ENCODE measurements at places on chromosomes 2 and 18.

- DNase-seq, result no peak
Observed at GRCh38 chr2:102143450-102143985, 972 bp downstream of the IL1R1 start.

DNA sequence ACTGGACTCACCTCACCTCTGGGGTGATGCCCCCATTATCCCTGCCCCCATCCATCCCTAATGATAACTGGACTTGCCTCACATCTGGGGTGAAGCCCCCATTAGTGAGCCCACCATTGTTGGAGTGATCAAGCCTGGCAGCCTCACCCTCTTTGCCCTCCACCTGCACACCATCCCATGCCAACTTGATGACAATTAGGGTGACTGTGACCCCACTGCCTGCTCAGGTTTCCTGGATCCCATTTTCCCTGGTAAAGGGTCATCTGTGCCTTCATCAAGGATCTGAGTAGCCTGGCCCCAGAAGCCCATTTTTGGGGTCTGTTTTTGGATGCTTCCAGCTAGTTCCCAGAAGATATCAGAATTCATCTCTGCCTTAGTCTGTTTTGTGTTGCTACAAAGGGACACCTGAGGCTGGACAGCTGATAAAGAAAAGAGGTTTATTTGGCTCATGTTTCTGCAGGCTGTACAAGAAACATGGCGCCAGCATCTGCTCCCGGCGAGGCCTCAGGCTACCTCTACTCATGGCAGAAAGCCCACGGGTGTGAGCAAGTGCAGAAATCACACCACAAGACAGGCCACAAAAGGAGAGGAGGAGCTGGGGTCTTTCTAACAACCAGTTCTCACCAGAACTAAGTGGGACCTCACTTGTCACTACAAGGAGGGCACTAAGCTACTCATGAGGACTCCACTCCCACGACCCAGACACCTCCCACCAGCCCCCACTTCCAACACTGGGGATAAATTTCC, 196.4 kb upstream of the TWIST2 start:
- no peak for DNase-seq

- no peak for DNase-seq
Observed at GRCh38 chr18:36501100-36501499, 203.6 kb downstream of the FHOD3 start.

DNA sequence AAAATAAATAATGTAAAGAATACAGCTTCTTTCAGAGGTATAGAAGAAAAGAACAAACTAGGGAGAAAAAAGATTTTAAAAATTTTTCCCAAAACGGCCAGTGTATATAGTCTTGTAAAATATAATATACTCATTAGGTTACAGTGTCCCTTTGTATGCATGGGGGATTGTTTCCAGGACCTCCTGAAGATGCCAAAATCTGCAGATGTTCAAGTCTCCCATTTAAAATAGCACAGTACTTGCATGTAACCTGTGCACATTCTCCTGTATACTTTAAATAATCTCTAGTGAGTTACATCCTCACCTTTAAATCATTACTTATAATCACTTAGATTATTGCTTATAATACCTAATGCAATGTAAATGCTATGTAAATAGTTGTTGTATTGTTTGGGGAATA, 80.6 kb upstream of the LRRTM4 start:
- no peak for DNase-seq

GRCh38 chr2:158042245-158042644, 59.4 kb upstream of the UPP2 start:
- DNase-seq, result no peak

GRCh38 chr2:30232801-30233130, 1.4 kb downstream of the LBH start:
- no peak for DNase-seq

DNA sequence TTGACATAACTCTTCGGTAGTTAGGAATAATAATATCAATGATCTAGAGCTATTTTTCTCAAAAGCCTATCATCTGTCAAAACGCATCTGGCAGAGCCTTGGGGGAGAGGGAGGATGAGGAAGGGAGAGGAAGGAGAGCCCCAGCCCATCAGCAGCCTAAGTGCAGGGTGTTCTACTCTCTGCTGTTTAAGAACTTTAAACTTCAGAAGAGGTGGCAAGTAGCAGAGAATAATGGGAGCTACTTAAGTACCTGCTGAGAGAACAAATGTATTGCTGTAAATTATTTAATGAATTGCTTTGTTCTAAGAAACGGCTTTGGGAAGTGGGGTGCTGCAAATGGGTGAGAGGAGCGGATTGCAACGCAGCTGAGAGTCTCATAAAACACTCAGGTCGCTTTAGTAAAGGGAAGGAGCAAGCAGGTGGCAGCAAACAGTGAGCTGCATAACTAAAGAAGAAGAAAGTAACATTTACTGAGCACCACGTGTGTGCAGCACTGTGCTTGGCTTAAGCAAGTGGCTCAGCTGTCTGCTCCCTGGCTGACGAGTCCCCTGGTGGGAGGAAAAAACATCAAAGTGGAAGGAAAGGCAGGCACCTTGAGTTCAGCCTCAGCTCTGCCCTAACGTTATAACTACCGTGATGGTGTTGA, 26.3 kb upstream of the SH3RF3 start:
- no peak for DNase-seq

- DNase-seq, result no peak
Observed at GRCh38 chr2:173854141-173854540, 111.0 kb downstream of the SP3 start.

DNA sequence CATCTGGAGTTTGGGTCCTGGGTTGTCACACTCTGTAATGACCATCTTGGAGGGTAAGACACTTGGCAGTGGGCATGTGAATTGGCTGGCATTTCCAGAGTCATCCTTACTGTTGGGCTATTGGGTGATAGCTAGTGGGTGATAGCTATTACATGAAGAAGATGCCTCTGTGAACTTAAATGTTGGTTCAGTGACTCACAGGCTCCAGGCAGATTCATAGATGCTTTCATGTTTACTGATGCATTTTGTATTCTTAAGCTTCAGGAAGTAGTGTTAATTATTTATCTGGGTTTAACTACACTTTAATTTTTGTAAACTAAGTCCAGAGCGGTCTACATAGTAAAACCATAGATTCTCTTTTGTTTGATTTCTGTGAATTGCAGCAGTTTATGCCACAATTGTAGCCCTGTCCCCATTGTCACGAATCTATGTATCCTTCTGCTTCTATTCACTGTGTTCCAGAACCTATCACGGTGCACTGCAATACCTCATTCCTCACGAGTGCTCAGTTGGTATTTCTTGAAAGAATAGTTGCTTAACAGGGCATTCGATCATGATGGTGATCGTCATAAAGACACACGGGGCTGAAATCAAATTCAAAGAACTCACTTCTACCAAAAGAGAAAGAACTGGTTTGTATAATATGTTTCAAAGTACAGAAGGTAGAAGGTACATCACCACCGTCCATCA, 79.7 kb downstream of the GBX2 start:
- DNase-seq, result no peak

GRCh38 chr2:34199971-34200370, 600.9 kb upstream of the FAM98A start:
- DNase-seq, result no peak

- no peak for DNase-seq
Observed at GRCh38 chr2:76958749-76959148, 563.4 kb downstream of the LRRTM4 start.

DNA sequence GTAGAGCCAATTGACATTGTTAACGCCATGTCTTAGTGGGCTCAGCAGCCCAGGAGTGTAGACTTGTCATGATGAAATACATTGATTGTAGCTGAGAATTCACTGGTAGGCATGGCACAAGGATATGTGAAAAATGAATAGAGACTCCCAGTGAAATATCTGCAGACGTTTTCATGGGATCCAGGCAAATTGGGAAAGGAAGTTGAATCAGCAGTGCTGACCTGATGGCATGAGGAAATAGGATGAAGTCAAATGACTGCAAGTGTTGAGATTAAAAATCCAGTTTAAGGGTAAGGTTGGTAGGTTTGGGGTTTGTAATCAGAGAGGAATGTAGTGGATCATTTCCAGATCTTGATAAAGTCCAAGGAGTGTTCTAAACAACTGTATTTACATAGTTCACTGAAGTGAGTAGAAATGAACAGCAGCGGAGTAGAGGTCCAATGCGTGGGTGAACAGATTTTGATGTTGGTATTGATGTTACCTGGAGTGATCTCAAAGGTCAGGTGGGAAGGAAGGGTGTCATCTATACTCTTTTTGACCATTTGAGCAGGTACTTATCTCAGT, 24.6 kb downstream of the INSIG2 start:
- DNase-seq, result no peak

GRCh38 chr2:136052369-136053362, 65.3 kb downstream of the CXCR4 start:
- DNase-seq, result no peak

DNA sequence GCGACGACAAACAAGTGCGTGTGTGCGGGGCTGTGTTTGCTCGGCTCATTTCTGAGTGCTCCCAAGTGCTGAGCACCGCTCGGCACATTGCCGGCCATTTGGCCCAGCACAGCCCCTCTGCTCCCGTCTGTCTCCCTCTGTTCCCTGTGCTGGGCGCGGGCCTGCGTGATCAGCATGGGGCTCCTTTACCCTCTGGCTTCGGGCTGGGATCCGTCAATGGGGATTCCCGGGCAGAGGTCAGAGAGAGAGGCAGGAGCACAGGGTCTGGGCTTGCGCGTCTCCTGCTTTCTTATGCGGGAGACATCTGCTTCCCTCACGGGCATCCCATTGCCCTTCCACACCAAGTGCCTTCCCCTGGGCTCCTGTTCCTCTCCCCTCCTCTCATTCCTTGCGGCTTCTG, 234.0 kb downstream of the ACKR3 start:
- DNase-seq, result no peak

GRCh38 chr2:1591461-1591770, 152.9 kb downstream of the PXDN start:
- no peak for DNase-seq

DNA sequence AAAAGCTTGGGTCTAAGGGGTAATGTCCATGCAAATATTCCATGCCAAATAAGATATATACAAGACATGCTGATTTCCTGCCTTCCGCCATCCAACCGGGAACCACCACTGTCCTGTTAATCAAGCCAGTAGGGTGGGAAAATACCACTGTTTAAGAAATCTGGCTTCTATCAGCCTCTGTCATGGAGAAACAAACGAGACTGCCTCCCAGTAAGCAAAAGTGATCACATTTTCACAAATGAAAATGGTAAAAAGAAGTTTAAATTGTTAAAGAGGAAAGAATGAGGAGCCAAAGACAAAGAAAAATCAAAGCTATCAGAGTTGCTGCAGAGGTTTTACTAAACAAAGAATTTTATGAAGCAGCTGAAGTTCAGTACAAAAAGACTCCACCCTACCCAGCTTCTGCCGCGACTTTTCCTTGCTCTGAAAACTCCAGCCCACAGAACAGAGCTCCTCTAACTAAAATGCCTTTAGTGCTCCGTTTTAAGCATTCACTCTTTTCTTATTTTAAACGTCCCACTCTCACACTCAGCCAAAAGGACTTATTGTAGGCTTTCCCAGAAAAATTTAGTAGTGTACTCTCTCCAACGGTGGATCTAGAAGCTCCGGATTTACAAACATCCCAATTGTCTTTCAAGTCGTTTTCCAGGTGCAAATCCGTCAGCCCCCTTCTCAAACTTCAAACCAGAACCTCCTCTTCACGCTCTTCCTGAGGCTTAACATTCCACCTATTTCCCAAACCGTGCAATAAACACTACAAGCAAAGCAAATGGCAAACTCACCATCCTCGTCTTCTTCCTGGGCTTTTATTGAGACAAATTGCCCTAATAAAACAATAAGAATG, 613 bp downstream of the COL5A2 start:
- DNase-seq, result no peak

All from stimulated activated CD4-positive, alpha-beta T cell treated with anti-CD3 and anti-CD28 coated beads, Interleukin-1b, Interleukin-23, amount 100 ng/mL, for 24 hours (primary cell).